Panc1 (cell line): ENCODE measurements at places on chromosomes 6 and 20.
A peak's percentile ranks its signal among the peaks of the same experiment; 100 is the strongest.

GRCh38 chr6:84251891-84252539 lies 24.6 kb upstream of the CEP162 start:
- no peak for DNase-seq

GRCh38 chr6:25070547-25071366 lies 135.0 kb upstream of the RIPOR2 start:
- peak; percentile 52 for DNase-seq

DNA sequence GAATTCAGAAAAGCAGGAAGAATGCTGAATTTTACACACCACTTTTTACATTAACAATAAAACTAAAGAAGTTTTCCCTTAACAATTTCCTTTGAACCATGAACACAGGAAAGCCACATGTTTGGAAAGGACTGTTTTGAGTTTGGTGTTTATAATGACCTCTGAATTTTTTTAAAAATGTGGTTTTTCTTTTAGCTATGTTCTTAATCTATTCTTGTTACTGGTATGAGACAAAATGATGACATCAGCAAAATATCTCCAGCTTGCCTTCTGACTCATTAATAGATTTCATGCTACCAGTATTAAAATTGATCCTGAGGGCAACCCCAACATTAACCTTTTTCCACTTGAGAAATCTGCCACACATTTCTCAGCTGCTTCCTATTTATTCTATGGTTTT lies 217.5 kb upstream of the THEMIS start:
- no peak for DNase-seq

DNA sequence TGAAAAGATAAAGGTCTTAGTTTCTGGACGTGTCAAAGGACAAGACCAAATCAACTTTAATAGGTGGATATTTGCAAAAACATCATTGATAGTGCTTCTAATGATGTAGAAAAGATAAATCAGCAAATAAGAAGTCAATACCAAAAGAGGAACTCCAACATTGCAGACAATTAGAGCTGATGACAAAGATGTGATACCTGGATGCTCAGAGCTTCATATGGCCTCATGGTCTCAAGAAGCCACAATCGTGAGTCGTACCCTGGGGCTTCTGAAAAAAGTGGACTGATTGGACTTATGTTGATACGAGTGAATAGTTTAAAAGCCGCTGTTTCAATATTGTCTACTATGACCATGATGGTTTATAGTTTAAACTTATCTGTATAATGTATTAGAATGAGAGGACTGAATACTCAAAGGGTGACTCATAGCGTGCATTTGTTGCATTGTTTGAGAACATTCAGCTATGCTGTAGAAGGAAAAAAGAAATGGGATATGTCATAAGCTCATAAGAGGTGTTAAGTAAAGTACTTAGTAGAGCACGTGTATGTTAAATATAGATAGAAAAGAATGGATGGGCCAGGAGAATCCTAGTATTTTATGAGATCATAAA lies 54.6 kb upstream of the RIPOR2 start:
- no peak for DNase-seq

- DNase-seq, result no peak
These were observed 7.9 kb upstream of the BHLHE23 start for GRCh38 chr20:63014710-63015109.

DNA sequence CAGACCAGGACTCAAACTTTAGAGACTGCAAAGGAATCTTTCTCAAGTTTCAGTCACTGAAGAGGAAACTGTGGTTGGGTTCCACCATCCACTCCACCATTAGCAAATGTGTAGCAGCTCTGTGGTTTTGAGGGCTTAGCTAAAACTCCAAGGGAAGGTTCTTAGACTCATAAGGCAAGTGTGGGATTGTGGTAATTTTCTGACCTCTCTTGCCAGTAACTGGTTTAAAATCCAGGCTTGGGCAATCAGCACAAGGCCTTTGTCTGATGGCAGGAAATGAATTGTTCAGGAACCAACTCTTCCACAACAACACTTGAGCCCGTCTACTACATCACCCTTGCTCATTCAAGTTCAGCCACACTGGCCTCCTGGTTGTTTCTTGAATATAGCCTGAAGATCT lies 68.6 kb upstream of the FBXL4 start:
- no peak for DNase-seq

DNA sequence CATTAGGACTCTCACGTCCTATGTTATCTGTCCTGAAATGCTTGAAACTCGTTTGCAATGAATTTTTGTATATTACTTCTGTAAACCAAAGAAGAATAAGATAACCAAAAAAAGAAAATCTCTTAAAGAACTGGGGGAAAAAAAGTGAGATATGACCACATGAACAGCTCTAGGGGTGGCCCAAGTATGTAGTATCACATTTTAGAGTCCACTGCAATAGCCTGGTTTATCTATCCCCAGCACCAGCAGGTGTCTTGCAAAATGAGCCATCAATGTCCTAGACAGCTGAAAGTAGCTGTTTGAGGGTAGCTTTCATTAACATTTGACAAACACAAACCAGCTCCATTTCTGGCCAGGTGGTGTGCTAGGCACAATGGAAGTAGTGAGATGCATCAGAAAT lies 102.8 kb downstream of the PXDC1 start:
- no peak for DNase-seq

DNA sequence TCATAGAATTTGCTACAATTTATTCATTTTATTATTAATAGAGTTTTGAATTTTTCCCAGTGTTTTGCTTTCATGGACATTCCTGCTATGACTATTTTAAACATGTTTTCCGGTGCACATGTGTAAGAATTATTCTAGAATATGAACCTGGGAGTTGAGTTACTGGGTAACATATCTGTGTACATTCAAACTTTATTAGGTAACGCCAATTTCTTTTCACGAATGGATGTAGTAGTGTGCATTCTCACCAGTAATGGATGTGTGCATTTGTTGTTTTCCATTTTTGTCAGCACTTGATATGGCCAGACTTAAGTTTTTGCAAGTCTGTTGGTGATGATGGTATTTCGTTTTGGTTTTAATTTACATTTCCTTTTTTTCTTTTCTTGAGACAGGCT lies 118.8 kb downstream of the CDKAL1 start:
- no peak for DNase-seq

- no peak for DNase-seq
These were observed at the start of gene PACSIN1 for GRCh38 chr6:34465531-34466241. PACSIN1 (plus strand) TSS chr6:34466076; CDS start chr6:34526306, 60,230 bp downstream.

- DNase-seq, result no peak
These were observed 23.1 kb upstream of the KIAA0408 start for GRCh38 chr6:127482325-127482724.

GRCh38 chr6:47057830-47058540 lies 15.9 kb upstream of the ADGRF1 start:
- no peak for DNase-seq

DNA sequence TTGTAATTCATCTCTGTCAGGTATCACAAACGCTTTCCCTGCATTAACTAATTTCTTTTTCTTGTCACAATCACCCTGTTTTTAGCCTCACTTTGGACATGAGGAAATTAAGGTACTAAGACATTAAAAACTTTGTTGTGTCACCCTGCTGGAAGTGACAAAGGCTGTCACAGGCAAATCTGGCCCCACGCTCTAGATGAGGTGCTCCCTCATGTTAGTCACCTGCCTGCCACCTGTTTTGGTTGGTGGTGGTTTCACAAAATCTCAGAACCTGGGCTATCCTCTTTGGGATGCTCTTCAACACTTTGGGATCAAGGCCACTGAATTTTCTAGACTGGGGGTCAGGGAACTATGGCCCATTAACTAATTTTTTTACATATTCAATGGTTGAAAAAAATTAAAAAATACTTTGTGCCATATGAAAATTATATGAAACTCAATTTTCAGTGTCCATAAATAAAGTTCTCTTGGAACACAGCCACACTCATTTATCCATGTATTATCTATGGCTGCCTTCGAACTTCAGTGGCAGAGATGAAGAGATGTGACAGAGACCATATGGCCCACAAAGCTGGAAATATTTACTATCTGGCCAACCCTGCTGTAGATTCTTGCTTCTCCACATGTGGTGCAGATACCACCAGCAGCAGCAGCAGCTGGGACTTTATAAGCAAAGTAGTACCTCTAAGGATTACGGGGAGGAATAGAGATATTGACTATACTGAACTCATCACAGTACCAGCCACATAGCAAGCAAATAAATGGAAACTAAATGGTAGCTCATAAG lies 16.1 kb upstream of the TNFAIP3 start:
- DNase-seq, result no peak
